ENCODE measurements at places on chromosomes 1 and 21.

DNA sequence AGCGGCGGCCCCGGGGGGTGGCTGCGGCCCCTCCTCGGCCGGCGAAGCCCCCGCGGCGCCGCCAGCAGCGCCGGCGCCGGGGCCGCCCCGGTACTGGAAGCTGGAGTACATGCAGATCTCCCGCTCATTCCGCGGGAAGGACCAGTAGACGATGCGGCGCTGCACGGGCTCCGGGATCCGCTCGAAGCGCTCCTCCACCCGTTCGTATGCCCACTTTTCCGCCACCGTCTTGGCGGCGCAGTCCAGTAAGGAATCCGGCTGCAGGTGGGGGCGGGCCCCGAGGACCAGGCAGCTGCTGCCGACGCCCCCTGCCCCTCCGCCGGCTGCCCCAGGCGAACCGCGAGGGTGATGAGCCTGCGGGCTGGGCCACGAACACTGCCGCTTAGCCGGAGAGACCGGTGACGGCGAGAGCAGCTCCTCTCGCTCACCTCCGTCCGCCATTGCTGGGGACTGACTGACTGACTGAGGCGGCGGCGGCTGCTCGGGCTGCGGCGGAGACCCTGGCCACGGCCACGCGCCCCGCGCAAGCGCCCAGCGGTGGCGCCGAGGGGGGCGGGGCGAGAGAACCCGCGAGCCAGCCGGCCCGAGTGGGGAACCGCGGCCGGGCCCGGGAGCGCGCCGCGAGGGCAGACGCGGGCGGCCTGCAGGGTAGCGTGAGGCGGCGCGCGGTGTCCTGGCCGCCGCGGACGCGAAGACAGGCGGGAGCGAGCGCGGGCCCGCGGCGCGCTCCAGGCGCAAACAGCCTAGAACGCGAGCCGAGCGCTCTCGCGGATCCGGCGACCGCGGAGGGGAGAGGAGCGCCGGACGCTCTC, at the start of gene ZSWIM5:
TSS of gene ZSWIM5 (minus strand) at position 696 of the 812 bp plus-strand sequence. CDS start at position 441, 255 bp downstream.
- peak; percentile 72 for DNase-seq

- peak; percentile 26 for DNase-seq
These were observed 16.3 kb downstream of the COL18A1 start for GRCh38 chr21:45421071-45421845.

- no peak for DNase-seq
These were observed 57.8 kb downstream of the ZNF281 start for GRCh38 chr1:200351826-200352549.

GRCh38 chr1:217079584-217079983, 356.4 kb upstream of the ESRRG start:
- no peak for DNase-seq

- no peak for DNase-seq
These were observed 486.1 kb upstream of the ADGRL2 start for GRCh38 chr1:81314513-81315233.

GRCh38 chr1:111227434-111227833, at the start of gene CHI3L2:
TSS of gene CHI3L2 (plus strand) at chr1:111227713. CDS start at chr1:111227730, 17 bp downstream.
- DNase-seq, result no peak

GRCh38 chr1:227794817-227795192, 20.7 kb upstream of the PRSS38 start:
- no peak for DNase-seq

DNA sequence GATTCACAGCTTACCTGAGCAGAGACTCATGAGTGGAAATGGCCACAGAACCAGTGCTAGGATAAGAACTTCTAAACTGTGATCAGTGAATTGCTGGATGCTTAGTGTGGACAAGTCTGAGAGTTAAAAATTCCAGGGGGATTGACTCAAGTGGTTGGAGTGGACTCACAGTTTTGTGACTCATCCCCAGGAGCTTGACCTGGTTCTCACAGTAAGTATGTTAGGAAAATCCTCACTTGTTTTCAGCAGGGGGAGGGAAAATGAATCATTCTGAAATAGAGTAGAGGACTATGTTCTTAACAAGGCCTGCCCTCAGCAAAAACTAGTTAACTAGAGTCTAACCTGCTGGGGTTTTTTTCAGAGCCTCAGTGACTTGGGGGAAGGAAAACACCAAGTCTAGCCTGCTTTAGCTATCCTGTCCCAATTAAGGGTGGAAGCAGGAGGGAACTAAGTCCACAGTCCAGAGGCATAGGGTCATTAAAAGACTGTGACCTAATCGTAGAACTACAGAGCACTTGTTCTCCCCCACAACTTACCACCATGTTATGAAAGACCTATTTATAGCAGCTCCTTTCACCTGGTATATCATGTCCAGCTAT, 6.1 kb upstream of the CDC73 start:
- DNase-seq, result no peak

- no peak for DNase-seq
These were observed 132.8 kb downstream of the PTPRC start for GRCh38 chr1:198771563-198772153.

DNA sequence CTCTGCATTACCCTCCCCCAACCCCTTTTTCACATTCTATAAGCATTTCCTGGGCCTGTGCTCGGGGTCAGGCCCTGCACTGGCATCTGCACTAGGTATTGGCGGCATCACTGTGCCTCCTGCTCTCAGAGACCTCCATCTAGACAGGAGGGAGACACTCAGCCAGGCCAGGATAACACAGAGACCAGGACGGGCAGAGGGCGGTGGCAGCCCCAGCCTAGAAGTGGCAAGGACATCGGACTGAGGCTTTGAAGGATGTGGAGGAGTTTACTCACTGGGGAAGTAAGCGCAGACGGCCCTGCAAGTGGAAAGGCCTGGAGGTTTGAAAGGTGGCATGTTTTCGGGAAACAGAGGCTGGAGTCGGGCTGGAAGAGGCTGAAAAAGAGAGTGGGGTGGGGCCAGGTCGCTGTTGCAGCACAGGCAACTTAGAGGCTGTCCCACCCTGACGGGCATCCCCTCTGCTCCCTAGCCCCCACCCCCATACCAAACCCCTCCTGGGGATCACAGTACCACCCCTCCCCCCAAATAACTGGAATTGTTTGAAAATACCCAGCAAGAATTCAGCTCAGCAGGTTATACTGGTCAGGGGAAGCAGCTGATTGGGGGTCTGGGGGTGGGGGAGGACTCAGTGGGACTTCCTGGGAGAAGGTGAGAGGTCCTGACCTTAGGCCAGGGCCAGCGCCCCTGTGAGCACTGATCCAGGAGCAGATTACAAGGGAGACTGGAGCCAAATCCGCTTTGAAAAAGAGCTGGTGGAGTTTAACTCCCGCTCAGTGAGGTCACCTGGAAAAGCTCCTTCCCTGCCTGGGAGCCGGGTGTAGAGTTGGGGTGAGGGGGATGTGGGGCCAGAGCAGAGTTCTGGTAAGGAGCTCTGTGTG, 121.8 kb upstream of the WNT4 start:
- no peak for DNase-seq

- DNase-seq, result no peak
These were observed 2.5 kb upstream of the UBASH3A start for GRCh38 chr21:42401154-42401553.

DNA sequence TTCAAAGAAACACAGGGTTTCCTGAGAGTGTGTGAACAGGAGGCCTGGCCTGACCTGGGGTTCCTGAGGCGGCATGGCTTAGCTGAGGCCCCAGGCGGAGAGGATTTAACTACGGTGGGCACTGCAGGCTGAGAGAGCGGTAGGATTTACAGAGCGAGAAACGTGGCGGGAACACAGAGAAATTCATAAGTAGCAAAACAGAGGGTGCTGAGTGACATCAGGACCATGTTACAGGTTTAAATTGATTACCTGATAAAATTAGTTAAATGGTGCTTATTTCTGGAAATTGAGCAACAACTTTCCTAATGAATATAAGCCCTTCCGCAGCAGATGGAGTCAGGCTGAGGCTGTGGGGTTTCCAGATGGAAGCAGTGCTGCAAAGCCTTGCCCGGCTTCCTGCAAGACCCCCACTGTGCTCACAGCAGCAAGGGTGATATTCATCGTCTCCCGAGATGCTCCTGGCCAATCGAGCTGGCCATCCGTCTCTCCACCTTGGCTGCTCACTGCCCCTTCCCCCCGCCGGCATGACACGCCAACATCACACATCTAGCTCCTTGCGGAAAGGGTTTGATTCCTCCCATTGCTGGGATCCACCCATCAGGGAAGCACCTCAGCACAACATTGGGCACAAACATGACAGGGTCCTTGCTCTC, 69.4 kb upstream of the MORC3 start:
- DNase-seq, result no peak

DNA sequence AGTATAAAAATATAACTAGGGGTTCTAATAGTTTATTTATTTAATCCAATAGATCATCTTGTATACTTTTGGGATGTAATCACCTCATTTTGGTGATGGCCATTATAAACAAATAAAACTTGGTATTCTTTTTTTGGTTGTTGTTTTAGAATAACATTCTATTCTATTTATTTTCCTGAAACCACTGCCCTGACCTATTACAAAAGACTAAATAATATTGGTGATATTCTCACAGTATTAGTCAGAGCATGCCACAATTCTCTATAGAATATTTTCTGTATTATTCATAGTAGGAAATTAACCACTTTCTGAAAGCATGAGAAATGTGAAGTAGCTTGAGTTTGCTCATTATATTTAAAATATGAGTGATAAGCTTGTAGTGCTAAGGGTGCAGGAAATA, 54.1 kb upstream of the LRRC7 start:
- no peak for DNase-seq

DNA sequence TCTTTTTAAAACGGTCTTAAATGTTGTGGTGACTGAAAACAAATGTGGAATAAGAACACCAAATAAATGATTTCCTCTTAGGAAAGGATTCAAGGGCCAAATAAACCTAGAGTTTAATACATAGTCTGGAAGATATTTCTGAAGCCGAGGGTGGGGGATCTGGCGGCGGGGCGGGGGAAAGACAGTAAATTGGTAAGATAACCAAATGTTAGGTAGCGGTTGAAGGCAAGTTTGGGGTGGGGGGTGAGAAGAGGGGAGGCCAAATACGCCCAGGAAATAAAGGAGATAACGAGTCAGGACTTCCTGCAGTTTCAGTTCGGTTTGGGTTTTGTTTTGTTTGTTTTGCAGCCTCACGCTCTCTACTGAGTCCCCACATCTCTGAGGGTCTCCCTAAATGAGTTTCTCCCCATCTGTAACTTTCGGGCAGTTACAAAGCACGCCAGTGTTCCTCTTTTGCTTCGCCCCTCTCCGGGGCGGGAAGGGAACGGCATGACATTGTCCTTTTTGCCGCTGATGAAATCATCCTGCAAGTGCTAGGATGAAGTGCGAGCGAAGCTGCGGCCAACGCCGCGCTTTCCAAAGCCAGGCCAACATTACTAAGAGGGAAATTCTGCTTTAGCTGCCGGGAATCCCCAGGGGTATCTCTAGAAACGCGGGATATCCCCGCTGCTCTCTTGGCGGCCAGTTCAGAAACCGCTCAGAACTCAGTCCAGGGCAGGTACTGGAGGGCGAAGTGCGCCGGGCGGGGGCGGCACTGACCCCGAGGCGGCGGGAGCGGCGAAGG, 844 bp downstream of the NIBAN1 start:
- peak; percentile 57 for DNase-seq

- no peak for DNase-seq
These were observed 8.5 kb upstream of the MYBPHL start for GRCh38 chr1:109315288-109315687.

- peak; percentile 93 for DNase-seq
These were observed 32.7 kb upstream of the WASF2 start for GRCh38 chr1:27522432-27523336.

- no peak for DNase-seq
These were observed 12.7 kb upstream of the HEYL start for GRCh38 chr1:39652105-39652504.

- no peak for DNase-seq
These were observed 197.4 kb downstream of the FGGY start for GRCh38 chr1:59494145-59494833.

GRCh38 chr1:55692726-55693125, 477.6 kb upstream of the USP24 start:
- no peak for DNase-seq

- no peak for DNase-seq
These were observed 17.0 kb downstream of the MCM3AP start for GRCh38 chr21:46268371-46268770.

Measured in left hindlimb (tissue), 1 donor.